ENCODE measurements at places on chromosomes 1 and 21. TPM values are rescaled to one million over a fixed set of nuclear protein-coding genes. Genes with fewer than 3 reads are reported as not detected.

The SPATC1L gene
- total RNA-seq = 7.0 TPM

- H3K27me3 ChIP-seq = no peaks in the 10 kb centered on the region
- no peaks in the 10 kb centered on the region for H3K36me3 ChIP-seq
- peak within 1 kb of the TSS; percentile 91 for H3K4me3 ChIP-seq
- H3K27ac ChIP-seq = peak within 1 kb of the TSS; percentile 68
These were observed at the start of gene TUFT1 for GRCh38 chr1:151540021-151540981. TSS of gene TUFT1 (plus strand) at chr1:151540309. CDS start at chr1:151540367, 58 bp downstream.

- no peaks in the 10 kb centered on the region for H3K27me3 ChIP-seq
- peak overlapping the region; percentile 97 for H3K27ac ChIP-seq
- peak overlapping the region; percentile 74 for H3K4me3 ChIP-seq
- H3K36me3 ChIP-seq = peaks cover 10% of the 10 kb centered on the region
These were observed 5.1 kb downstream of the HSPB7 start for GRCh38 chr1:16012590-16013219.

GRCh38 chr1:90550626-90551406 lies 166.3 kb downstream of the BARHL2 start:
- no peaks in the 10 kb centered on the region for H3K4me1 ChIP-seq
- no peaks in the 10 kb centered on the region for H3K36me3 ChIP-seq
- H3K4me3 ChIP-seq = no peak overlapping the region
- peaks cover 29% of the 10 kb centered on the region for H3K27me3 ChIP-seq
- DNase-seq = no peak

- no peaks in the 10 kb centered on the region for H3K36me3 ChIP-seq
- DNase-seq = no peak
- no peak overlapping the region for H3K4me3 ChIP-seq
- no peak overlapping the region for H3K27ac ChIP-seq
- no peaks in the 10 kb centered on the region for H3K27me3 ChIP-seq
These were observed 49.4 kb downstream of the NENF start for GRCh38 chr1:212482006-212482636.

- H3K36me3 ChIP-seq = no peaks in the 10 kb centered on the region
- no peak overlapping the region for H3K4me3 ChIP-seq
- no peaks in the 10 kb centered on the region for H3K27me3 ChIP-seq
- H3K4me1 ChIP-seq = peaks cover 7% of the 10 kb centered on the region
- no peak overlapping the region for H3K27ac ChIP-seq
These were observed 23.5 kb downstream of the DNAJC6 start for GRCh38 chr1:65332821-65333220.

DNA sequence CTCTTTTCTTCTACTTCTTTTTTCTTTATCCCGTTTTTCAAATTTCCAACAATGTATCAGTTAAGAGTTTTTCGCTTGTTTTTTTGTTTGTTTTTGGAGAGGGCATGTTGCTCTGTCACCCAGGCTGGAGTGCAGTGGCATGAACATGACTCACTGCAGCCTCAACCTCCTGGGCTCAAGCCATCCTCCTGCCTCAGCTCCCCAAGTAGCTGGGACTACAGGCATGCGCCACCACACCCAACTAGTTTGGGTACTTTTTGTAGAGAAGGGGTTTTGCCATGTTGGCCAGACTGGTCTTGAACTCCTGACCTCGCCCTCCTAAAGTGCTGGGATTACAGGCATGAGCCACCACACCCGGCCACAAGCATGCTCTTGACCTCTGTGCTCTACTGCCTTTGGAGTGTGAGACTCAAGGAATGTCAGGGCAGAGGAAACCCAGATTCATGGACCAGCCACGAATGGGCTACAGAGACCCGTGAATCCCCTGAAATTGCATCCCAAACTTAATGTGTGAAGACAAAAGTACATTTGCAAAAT lies 65.1 kb upstream of the HSD17B7 start:
- no peaks in the 10 kb centered on the region for H3K36me3 ChIP-seq
- no peaks in the 10 kb centered on the region for H3K27me3 ChIP-seq
- DNase-seq = no peak
- H3K27ac ChIP-seq = no peak overlapping the region

- peaks cover 16% of the 10 kb centered on the region for H3K4me1 ChIP-seq
- H3K36me3 ChIP-seq = no peaks in the 10 kb centered on the region
- peaks cover 35% of the 10 kb centered on the region for H3K27me3 ChIP-seq
- H3K27ac ChIP-seq = no peak overlapping the region
These were observed 6.2 kb downstream of the TNFRSF18 start for GRCh38 chr1:1199961-1200875.

DNA sequence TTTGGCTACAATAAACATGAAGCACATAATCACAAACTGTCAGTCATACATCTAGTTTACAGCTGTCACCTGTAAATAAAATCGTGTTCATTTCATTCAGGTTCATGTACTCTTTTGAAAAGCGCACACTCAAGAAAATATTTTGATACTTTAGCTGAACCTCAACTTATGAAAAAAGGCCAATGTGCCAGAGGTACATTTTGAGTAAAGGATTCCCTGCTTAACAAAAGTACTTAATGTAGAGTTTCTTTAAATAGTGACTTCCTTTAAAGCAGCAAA lies 37.7 kb upstream of the SLC30A10 start:
- H3K4me3 ChIP-seq = no peak overlapping the region
- H3K4me1 ChIP-seq = no peaks in the 10 kb centered on the region
- no peaks in the 10 kb centered on the region for H3K27me3 ChIP-seq
- DNase-seq = no peak
- no peak overlapping the region for H3K27ac ChIP-seq
